Cardiac atrium fibroblast (primary cell): ENCODE measurements at places on chromosomes 7 and 10. TPM values are rescaled to one million over a fixed set of nuclear protein-coding genes. Genes with fewer than 3 reads are reported as not detected.

SMKR1 gene
- total RNA-seq: not detected in 2 replicates

PTN gene
- total RNA-seq: 1.6 and 7.8 TPM in 2 replicates

FASTK gene
- 69.1 and 85.9 TPM in 2 replicates for total RNA-seq

HABP2 gene
- total RNA-seq: not detected in 2 replicates

NUTM2E gene
- total RNA-seq: not detected in 2 replicates

LLCFC1 gene
- total RNA-seq: not detected in 2 replicates

ACTR3C gene
- not detected in 2 replicates for total RNA-seq

OPALIN gene
- not detected in 2 replicates for total RNA-seq

WNT8B gene
- not detected in 2 replicates for total RNA-seq

CHST3 gene
- 19.5 and 33.9 TPM in 2 replicates for total RNA-seq

CRTAC1 gene
- not detected in 2 replicates for total RNA-seq

MUC3A gene
- total RNA-seq: not detected in 2 replicates

TAS2R4 gene
- under 0.01 and 0.16 TPM in 2 replicates for total RNA-seq

ADCYAP1R1 gene
- not detected in 2 replicates for total RNA-seq

TDRD1 gene
- 0.16 and 1.1 TPM in 2 replicates for total RNA-seq

ICA1 gene
- total RNA-seq: not detected in 2 replicates

SEMA3E gene
- not detected in 2 replicates for total RNA-seq

ATOH7 gene
- total RNA-seq: not detected in 2 replicates

SLC26A3 gene
- not detected in 2 replicates for total RNA-seq

CCZ1B gene
- 7.6 and 13.9 TPM in 2 replicates for total RNA-seq

C10orf67 gene
- not detected in 2 replicates for total RNA-seq

LRMDA gene
- not detected in 2 replicates for total RNA-seq

AKR1C4 gene
- total RNA-seq: not detected in 2 replicates

NKX2-3 gene
- total RNA-seq: not detected in 2 replicates

CALHM3 gene
- total RNA-seq: not detected in 2 replicates

GTPBP10 gene
- 11.4 and 16.4 TPM in 2 replicates for total RNA-seq

MRLN gene
- not detected in 2 replicates for total RNA-seq

TMEM72 gene
- total RNA-seq: not detected in 2 replicates

PDAP1 gene
- total RNA-seq: 73.5 and 93.5 TPM in 2 replicates

KIF11 gene
- total RNA-seq: 6.3 and 6.5 TPM in 2 replicates

CYP26C1 gene
- total RNA-seq: 0.32 and 4.7 TPM in 2 replicates

NPFFR1 gene
- total RNA-seq: not detected in 2 replicates
